T-helper 17 cell (primary cell): ENCODE measurements at places on chromosomes 16 and 17.

DNA sequence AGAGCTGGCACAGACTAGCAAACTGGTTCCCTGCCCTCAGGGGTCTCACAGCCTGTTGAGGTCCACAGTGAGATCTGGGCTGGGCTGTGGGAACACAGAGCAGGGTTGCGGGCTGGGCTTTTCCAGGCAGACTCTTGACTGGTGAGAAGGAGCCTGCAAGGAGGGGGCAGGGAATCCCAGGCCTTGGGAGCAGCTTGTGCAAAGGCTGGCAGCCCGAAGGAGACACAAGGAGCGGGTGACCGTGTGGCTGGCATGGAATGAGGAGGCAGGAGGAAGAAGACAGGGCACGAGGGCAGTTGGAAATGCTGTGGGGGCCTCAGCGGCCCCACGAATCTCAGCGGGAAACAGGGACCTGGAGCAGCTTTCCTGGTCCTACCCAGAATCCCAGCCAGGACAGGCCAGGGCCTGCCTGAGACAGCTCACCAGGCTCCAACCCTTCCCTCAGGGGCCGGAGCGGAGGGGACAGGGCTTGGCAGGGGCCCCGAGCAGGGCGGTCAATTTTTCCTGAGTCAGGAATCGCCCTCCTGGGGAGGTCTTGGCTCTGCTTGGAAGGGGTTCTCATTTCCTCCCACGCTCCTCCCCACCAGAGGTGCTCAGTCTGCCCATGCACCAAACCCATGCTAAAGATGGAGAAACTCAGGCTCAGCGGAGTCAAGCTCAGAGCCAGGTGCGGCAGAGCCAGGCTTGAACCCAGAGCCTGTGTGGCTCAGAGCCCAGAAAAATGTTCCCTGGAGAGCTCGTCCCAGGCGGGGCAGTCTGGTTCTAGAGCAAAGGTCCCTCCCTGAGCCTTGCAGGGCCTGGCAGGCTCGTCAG, 9.2 kb upstream of the SNN start:
- peaks cover 11% of the 10 kb centered on the region for H3K4me1 ChIP-seq
- H3K36me3 ChIP-seq = no peaks in the 10 kb centered on the region
- H3K4me3 ChIP-seq = no peak overlapping the region
- no peak overlapping the region for H3K27ac ChIP-seq

DNA sequence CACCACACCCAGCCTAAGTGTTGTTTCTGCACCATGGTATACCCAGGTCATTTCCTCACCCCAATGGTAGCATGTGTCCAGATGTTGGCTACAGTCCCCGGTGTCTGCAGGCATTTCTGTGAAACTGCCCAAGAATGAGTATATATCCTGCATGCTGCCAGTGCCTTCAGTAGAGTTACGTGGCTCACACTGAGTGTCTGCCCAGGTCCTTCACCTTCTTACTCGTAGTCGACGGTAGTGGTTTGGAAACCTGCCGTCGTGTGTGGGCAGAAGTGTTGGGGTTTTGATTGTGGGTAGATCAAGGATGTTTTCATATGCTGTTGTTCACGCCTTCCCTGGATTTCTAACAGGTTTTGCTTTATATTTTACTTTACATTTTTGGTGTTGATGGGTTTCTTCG, 16.8 kb downstream of the TCF25 start:
- no peak overlapping the region for H3K4me3 ChIP-seq
- H3K4me1 ChIP-seq = peaks cover 7% of the 10 kb centered on the region
- no peaks in the 10 kb centered on the region for H3K27me3 ChIP-seq
- H3K36me3 ChIP-seq = peaks cover 1% of the 10 kb centered on the region
- DNase-seq = no peak
- peak overlapping the region; percentile 24 for H3K27ac ChIP-seq

- H3K36me3 ChIP-seq = no peaks in the 10 kb centered on the region
- H3K27me3 ChIP-seq = no peaks in the 10 kb centered on the region
- no peak for DNase-seq
- peak overlapping the region; percentile 52 for H3K4me3 ChIP-seq
Measured at GRCh38 chr17:76982408-76983074, 114.3 kb downstream of the MGAT5B start.

GRCh38 chr17:36661688-36662087, 60.3 kb downstream of the MRM1 start:
- no peak for DNase-seq
- H3K4me1 ChIP-seq = peaks cover 16% of the 10 kb centered on the region
- no peak overlapping the region for H3K4me3 ChIP-seq
- H3K27me3 ChIP-seq = peaks cover 44% of the 10 kb centered on the region

DNA sequence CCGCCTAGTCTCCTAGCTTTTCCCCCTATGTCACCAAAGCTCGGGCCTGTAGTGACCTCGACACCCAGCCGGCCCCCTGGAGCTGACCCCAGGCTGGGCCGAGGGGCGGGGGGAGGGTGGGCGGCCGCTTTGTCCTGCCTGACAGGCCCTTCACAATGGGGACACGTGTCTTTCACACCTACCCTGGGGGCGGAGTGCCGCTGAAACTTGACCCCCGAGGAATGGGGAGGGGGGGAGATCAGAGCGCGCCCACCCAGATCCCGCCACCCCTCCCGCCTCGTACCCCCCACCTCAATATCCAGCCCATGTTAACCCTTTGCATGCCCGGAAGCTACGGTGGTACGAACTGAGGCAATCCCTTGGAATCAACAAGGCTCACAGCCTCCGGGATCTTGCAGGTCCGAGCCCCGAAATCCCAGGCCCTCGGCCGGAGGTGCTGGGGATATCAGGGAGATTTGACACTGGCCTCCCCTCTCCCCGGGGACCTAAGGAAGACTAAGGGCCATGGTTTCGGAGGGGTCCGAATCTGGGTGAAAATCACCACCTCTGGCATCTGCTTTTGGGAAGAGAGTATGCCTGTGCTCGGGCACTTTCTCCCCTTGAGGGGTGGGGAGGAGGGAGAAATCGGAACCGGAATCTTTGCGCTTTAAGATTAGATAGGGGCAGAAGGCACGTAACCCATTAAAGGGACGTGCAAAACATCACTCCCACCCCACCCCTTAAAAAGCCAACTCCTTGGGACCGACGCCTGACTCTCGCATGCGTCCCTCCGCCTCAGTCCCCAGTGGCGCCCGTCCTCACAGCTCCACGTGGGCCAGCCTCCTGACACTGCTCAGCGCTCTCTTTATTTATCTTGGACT, 2.6 kb downstream of the NOG start:
- H3K27ac ChIP-seq = no peak overlapping the region
- peaks cover 16% of the 10 kb centered on the region for H3K4me1 ChIP-seq
- H3K36me3 ChIP-seq = peaks cover 3% of the 10 kb centered on the region
- peaks cover 61% of the 10 kb centered on the region for H3K27me3 ChIP-seq

DNA sequence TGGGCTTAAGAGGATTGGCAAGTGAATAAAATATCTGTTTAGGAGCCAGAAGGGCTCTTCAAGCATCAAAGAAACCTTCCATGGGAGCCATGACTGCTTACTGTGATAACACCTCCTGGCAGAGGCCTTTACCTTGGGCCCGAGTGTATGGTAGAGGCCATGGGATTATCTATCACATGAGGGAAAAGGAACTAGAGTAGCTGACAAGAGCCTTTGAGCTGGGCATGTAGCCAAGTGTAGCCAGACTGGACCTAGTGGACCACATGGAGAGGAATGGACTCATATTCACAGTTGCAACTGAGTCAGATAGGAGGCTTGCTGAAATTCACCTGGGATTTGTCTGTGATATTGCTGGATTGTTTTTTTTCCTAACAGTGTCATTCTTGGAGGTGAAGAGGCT, 276.0 kb upstream of the ZFHX3 start:
- H3K4me3 ChIP-seq = no peak overlapping the region
- no peaks in the 10 kb centered on the region for H3K36me3 ChIP-seq
- no peaks in the 10 kb centered on the region for H3K4me1 ChIP-seq
- H3K27me3 ChIP-seq = no peaks in the 10 kb centered on the region
- no peak overlapping the region for H3K27ac ChIP-seq

DNA sequence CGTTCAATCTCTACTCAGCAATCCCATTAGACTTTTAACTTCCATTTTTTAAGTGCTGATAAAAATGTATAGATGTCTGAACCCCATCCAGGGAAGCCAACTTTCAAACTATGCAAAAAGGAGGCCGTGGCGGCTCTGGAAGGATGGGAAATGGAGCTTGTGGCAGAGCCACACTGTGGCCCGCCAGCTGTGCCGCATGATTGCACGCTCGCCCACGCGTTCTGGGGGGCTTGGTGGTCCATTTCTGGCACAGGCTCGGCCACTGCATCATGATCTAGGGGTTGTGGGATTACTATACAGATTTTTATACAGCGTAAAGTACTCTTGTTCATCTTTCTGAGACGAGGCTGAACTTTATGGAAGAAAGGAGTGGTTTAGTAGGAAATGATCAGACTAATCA, 57.6 kb downstream of the FOXL1 start:
- H3K4me3 ChIP-seq = no peak overlapping the region
- H3K27me3 ChIP-seq = peaks cover 48% of the 10 kb centered on the region
- H3K36me3 ChIP-seq = no peaks in the 10 kb centered on the region
- DNase-seq = no peak
- no peak overlapping the region for H3K27ac ChIP-seq
- no peaks in the 10 kb centered on the region for H3K4me1 ChIP-seq

- H3K27me3 ChIP-seq = peaks cover 27% of the 10 kb centered on the region
- DNase-seq = no peak
- no peak overlapping the region for H3K27ac ChIP-seq
- H3K4me3 ChIP-seq = no peak overlapping the region
Measured at GRCh38 chr17:63542218-63542545, 8.1 kb upstream of the DCAF7 start.

GRCh38 chr16:12313902-12314621, 337.5 kb downstream of the SNX29 start:
- H3K4me1 ChIP-seq = peaks cover 15% of the 10 kb centered on the region
- DNase-seq = no peak
- no peaks in the 10 kb centered on the region for H3K27me3 ChIP-seq
- H3K36me3 ChIP-seq = peaks cover 3% of the 10 kb centered on the region
- H3K27ac ChIP-seq = peak overlapping the region; percentile 19
- no peak overlapping the region for H3K4me3 ChIP-seq

GRCh38 chr16:86080131-86080875, 181.3 kb downstream of the IRF8 start:
- no peaks in the 10 kb centered on the region for H3K36me3 ChIP-seq
- no peaks in the 10 kb centered on the region for H3K4me1 ChIP-seq
- no peak for DNase-seq
- no peak overlapping the region for H3K27ac ChIP-seq
- no peak overlapping the region for H3K4me3 ChIP-seq

DNA sequence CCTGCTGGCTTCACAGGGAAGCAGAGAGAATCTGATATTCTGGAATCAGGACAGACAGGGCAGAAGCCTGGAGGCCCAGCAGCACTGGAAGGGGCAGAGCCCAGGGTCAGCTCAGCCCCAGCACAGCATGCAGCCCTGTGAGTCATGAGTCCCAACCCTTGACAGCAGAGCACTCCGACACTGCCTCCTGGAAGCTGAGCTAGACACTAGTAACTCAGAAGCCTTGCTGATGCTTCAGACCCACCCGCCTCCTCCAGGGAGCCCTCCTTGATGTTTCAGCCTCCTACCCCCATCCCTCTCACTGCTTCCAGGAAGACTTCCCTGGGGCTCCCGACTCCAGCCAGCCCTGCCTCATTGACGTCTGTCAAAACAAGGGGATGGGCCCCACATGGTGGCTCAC, 6.9 kb downstream of the CAMKK1 start:
- H3K27ac ChIP-seq = peak overlapping the region; percentile 92
- H3K4me3 ChIP-seq = peak overlapping the region; percentile 81
- H3K4me1 ChIP-seq = peaks cover 40% of the 10 kb centered on the region
- no peaks in the 10 kb centered on the region for H3K36me3 ChIP-seq
- H3K27me3 ChIP-seq = no peaks in the 10 kb centered on the region

DNA sequence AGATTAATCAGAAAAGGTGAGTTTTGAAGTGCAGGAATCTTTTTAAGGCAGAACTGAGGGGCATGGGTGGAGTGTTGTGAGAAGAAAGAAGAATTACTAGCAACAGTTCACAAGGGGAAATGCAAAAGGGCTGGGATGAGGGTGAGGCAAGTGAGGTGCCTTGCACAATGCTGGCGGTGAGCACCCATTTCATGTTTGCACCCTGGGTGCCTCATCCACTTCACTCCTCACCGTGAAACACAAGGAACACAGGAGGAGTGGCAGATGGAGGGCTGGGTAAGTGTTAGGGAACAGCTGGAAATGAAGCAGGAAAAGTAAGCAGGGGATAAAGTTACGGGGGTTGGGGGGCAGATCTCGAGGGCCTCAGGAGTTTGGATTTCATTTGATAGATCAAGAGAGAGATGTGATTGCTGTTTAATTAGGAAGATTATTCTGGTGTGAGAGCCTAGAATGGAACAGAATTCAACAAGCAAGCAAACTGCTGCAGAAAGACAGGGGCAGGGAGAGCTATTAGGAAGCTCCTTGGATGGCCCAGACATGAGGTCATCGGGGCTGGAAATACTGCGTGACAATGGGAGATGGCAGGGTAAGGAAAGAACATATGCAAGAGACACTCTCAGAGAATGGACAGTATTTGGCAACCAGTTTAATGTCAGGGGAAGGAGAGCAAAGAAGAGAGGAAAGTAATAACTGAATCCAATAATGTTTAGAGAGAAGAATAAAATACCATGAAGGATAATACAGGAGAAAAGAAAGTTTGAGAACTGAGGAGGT, 8.3 kb upstream of the HEATR6 start:
- H3K4me1 ChIP-seq = peaks cover 9% of the 10 kb centered on the region
- H3K36me3 ChIP-seq = peaks cover 5% of the 10 kb centered on the region
- H3K27me3 ChIP-seq = peaks cover 13% of the 10 kb centered on the region

DNA sequence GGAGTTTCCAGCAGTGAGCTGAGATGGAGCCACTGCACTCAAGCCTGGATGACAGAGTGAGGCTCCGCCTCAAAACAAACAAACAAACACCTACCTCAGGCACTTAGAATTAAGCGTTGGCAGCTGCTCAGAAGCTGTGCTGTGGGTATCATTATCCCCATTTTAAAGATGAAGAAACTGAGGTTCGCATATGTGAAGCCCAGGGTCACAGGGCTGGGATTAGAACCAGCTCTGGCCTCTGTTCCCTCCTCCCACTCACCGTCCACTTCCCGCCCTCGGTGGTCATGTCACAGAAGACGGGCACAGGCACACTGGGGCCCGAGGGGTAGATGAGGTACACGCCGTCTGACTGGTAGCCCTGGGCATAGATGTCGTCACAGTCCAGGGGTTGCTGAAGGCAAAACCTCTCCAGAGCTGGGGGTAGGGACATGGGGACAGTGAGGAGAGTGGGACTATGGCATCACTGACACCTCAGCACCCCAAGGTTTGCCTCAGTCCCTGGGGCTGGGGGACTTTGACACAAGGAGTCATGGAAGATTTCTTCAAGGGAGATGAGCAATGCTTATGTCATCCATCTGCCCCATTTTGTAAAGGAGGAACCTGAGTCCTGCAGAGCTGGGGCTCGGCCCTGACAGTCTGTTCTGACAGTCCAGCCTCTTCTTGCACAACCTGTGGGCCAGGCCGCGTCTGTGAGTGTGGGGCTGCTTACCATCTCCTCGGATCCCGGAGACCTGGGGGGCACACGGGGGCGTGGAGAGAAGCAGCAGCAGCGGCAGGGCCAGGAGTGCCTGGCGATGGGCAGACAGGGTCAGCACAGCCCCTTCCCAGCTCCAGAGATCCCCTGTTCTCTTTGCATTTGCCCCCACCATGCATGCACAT, 700 bp downstream of the MFAP4 start:
- no peak for DNase-seq
- H3K27me3 ChIP-seq = no peaks in the 10 kb centered on the region
- no peak overlapping the region for H3K4me3 ChIP-seq

GRCh38 chr16:67451704-67452435, 20.9 kb downstream of the HSD11B2 start:
- H3K4me1 ChIP-seq = peaks cover 37% of the 10 kb centered on the region
- H3K27me3 ChIP-seq = no peaks in the 10 kb centered on the region
- no peak overlapping the region for H3K4me3 ChIP-seq
- H3K27ac ChIP-seq = no peak overlapping the region
- DNase-seq = no peak
